Hepatic stellate cell (primary cell): ENCODE measurements at places on chromosomes 16 and 17.
A peak's percentile ranks its signal among the peaks of the same experiment; 100 is the strongest.

DNA sequence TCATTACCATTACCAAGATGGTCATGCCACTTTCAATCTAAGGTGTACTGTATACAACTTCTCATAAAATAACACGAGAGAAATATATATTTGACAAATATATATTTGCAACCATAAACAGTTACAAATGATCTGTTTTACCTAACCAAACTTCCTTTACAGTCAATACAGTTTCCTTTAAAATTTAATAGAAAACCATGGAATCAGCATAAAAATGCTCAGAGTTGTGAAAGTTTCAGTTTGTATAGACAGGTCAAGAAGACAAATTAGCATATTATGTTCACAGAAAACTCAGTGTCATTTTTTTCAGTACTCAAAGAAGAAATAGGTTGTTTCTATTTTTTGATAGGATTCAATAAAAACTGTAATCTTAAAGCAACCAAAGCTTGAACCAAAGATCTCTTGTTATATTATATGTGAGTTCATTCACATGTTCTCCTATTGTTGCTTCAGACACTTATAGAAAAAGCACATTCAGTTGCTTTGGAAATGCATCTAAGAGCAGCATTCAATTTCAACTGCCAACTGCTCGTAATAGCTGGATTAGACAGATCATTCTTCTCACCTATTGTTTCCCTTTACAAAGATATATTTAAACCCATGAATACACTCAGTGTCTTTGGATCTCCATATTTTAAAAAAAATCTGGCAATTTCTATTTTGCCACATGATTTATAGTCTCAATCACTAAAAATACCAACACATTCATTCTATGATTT is 15.1 kb downstream of the SSH2 start:
- no peak for DNase-seq

DNA sequence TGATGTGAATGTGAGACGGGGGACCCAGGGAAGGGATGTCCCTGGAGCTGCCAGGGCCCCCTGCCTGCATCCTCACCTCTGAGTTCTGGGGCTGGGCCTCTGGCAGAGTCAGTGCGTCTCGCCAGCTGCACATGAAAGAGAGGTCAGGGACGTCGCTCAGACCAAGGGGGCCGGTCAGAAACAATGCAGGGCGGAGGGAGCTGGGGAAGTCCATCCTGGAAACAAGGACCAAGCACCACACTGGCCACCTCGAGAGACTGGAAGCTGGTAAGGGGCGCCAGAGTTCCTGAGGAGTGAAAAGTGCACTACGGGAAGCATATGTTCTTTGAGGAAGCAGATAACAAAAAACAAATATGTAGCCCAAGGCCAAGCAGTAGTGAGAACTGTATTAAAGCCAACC is 2.1 kb downstream of the TAF1C start:
- DNase-seq, result no peak

- DNase-seq, result peak; percentile 81
Observed at GRCh38 chr17:3683054-3683511, 12.9 kb downstream of the P2RX5 start.

DNA sequence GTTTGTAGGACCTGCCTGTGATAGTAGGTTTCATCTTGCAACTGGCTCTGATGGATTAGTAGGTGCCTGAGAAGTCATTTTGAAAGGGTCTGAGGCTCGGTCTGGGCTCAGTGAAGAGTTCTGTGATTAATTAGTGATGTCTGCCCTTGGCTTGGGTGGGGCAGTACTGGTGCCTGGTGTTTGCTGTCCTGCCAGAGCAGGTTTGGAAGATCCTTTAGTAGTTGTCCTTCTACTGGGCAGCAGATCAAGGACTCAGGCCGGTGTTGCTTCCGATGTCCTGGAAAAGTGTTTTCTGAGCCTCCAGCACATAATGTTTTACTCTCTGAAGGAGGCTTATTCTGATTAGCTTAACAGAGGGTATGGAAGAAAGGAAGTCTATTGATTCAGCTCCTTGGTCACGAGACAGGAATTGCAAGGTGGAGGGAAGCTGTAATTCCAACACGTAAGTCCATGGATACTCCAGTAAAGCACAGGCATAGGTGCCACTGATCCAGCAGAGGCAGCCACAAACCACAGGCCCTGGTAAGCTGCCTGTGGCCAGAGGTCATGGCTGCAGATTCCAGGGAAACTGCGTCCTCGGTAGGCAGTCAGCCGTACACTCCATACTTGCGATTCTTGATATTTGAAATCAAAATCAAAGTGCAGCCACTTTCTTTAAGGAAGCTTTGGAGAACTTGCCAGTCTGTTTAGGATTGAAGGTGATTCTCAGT is 18.7 kb downstream of the HLF start:
- no peak for DNase-seq
